NCI-H1105 (cell line): ENCODE measurements at places on chromosomes 7 and 10.

DNA sequence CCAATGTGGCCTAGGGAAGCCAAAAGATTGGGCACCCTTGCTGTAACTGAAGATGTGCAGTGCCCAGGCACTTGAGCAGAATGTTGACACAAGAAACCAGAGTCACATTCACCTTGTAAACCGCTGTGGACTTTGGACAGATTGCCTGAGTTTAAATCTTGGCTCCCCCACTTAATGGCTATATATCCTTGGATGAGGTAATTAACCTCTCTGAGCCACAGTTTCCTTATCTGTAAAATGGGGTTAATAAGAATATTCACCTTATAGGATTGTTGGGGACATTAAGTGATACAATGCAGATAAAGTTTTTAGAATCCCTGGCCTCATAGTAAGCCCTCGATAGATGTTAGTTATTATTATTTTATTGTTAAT lies 331.0 kb downstream of the LRMDA start:
- DNase-seq: no peak

DNA sequence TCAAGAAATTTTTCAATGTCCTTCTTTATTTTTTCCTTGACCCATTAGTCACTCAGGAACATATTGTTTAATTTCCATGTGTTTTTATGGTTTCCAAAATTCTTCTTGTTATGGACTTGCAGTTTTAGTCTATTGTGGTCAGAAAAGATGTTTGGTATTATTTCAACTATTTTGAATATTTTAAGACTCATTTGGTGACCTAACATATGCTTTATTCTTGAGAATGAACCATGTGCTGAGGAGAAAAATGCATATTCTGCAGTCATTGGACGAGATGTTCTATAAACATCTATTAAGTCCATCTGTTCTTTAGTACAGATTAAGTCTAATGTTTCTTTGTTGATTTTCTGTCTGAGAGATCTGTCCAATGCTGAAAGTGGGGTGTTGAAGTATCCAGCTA lies 42.3 kb upstream of the MDFIC start:
- DNase-seq: no peak

DNA sequence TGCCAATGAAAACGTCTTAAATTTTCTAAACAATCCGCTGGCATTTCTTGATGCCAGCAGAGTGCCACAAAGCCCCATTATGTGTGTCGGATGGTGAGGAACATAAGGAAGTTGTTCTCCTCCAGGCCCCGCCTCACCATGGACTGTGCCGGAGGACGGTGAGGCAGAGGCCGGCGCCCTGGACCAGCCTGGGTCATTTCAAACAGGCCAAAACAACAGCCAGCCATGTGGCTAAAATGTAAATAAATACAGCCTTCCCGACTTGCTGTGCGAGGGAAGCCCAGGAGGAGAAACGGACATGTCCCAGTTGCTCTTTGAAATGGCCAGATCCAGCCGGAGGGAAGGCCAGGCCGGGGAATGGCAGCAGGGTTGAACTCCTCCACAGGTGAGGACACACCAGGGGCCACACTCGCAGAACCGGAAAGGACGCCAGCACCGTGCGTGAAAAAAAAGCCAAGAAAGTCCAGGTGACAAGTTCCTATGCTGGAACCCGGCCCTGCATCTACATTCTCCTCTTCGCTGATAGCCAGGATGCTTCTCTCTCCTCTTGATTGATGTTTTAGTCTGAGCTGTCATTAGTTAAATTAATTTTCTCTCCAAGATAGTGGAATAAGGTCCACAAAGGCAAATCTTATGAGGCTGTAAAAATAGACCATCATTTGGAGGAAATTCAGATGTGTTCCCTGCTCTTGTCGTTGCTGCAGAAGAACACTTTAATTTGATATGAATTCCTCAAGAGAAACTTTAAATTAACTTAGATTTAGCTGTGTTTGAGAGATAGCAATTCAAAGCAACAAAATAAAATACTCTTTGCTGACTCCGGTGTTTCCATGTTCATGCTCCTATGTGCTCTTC lies 64.6 kb downstream of the EBF3 start:
- DNase-seq: no peak

- DNase-seq: no peak
These were observed 263.0 kb downstream of the GRID1 start for GRCh38 chr10:86103391-86104101.

DNA sequence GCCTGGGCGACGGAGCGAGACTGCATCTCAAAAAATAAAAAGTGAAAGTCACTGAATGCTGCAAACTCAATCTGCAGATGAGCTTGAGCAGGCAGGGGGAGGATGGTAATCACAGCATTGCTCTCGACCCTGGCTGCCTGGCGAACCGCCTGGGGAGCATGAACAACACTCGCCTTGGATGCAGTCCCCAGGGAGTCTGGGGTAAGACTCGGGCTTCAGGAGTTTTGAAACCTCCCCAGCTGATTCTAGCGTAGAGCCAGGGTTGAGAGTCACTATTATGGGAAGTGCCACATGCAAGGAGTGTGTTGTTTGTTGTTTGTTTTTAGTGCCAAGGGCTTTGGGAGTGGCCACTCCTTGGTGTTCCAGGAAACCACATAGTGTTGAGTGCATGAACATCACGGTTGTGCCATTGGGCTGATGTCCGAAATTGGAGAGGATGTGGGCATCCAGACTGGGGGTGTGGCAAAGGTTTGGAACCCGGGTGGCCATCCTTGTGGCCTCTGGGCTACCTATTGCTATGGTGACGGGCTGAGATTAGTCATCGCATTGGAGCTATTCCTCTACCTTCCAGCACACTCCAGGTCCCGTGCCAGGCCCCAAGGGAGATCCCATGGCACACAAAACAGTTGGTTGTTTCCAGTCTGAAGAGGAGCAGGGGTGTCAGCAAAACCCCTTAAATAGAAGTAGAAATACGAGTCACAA lies 92.6 kb downstream of the RGS10 start:
- no peak for DNase-seq
